Right forelimb (tissue), 1 donor: ENCODE measurements at places on chromosomes 1 and 21.
A peak's percentile ranks its signal among the peaks of the same experiment; 100 is the strongest.

GRCh38 chr1:225897595-225898514, 8.9 kb upstream of the LEFTY1 start:
- no peak for DNase-seq

- DNase-seq = peak; percentile 62
Measured at GRCh38 chr1:205229399-205229871, 1.7 kb downstream of the TMCC2 start.

DNA sequence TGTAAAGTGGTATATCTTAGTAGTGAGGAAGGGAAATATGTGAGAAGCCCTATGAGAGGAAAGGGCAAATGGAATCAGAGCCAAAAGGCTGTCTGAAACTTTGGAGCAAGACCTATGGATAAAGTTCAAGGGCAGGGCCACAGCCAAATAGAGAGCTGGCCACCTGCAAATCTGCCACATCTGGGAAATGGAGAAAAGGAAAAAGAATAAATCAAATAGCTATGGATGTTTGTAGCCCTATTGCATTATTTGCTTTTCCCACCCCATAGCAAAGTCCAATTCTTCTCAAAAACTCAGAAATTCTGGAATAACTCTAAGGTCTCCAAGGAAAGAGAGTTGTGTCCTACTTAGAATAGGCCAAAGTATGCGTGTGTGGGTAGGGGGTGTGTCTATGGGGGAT, 4.0 kb upstream of the HLX start:
- DNase-seq = no peak

GRCh38 chr21:44795342-44795741, 6.3 kb downstream of the UBE2G2 start:
- DNase-seq = no peak

GRCh38 chr1:2328676-2329455, 62.5 kb downstream of the MORN1 start:
- no peak for DNase-seq

DNA sequence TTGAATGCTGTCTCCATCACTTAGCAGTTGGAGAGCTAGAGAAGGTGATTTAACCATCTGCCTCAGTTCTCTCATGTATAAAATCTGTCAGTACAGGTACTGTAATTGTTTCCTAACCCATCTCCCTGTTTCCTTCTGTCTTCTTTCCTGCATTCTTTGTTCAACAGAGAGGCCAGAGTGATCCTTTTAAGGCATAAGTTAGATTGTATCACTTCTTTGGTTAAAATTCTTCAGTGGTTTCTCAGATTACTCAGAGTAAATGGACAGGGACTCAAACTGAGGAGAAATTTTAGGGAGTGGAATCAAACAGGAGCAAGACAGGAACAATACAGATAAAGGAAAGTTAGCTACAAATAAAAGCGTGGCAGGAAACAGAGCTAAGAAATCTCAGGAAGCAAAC, 45.2 kb upstream of the SSX2IP start:
- DNase-seq = no peak

DNA sequence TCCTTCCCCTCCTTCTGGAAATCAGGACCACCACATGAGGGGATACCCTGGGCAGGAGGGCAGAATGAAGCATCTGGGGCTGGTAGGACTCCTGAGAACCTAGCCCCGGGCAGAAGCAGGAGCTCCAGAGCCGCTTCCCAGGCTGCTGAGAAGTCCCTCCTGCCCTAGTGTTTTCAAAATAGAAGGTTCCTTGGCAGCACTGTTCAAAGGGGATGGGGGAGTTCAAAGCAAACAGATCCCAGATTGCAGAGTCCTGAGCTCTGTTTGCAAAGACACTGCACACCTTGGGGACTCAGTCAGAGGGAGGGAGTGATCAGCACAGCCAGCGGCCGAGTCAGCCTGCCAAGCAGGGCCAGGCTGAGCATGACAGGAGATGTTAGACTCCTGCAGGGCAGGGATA, 177.8 kb downstream of the PTPRU start:
- DNase-seq = no peak

GRCh38 chr1:77504986-77505385, 177.5 kb downstream of the ZZZ3 start:
- DNase-seq = no peak

- no peak for DNase-seq
Measured at GRCh38 chr1:94385308-94385929, 32.8 kb upstream of the ABCD3 start.

- DNase-seq = no peak
Measured at GRCh38 chr1:231729544-231729943, 103.0 kb downstream of the DISC1 start.

- DNase-seq = no peak
Measured at GRCh38 chr21:24175106-24175505, 1432.2 kb downstream of the MRPL39 start.

GRCh38 chr21:45533846-45534635, 8.2 kb downstream of the SLC19A1 start:
- peak; percentile 37 for DNase-seq

DNA sequence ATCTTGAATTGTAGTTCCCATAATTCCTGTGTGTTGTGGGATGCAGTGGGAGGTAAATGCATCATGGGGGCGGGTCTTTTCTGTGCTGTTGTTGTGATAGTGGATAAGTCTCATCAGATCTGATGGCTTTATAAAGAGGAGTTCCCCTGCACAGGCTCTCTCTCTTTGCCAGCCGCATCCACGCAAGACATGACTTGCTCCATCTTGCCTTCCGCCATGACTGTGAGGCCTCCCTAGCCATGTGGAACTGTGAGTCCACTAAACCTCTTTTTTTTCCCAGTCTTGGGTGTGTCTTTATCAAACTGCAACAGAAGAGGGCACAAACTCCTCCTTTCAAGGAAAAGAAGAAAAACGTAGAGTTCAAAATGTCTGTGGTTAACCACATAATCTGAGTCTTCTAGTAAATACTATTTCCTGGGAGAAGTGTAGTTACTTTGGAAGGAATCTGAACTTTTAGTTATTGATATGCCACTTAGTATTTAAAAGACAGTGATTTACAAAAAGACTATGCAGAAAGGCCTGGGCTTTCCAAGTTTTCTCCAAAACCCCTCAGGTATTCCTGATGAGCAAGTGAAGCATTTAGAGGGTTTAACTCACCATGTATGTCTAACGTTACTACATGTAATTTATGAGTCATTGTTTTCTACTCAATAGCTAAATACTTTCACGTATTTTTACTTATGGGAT, 10.0 kb downstream of the ADAMTS1 start:
- no peak for DNase-seq

DNA sequence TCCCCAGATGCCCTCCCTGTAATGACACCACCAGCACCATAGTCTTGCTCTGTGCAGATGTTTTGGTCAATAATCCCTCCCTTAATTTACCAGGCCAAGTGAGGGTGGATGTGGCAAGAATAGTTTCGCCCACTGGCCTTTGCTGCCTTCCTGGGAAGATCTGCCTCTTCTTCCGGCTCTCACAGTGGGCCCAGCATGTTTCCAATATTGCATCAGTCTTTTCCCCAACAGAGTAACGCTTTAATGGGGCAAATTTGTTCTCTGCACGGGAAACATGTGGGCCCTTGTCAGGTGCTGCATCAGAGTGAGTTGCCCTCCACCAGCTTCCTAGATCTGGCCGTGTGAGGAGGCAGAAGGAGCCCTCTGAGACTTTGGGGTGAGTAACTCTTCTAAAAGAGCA, 12.0 kb upstream of the ALX3 start:
- no peak for DNase-seq

- DNase-seq = no peak
Measured at GRCh38 chr1:43482215-43482614, 28.5 kb upstream of the HYI start.

GRCh38 chr1:89361681-89362080, 2.2 kb upstream of the GBP6 start:
- DNase-seq = no peak

- DNase-seq = no peak
Measured at GRCh38 chr21:45504516-45505415, 37.5 kb downstream of the SLC19A1 start.

GRCh38 chr1:67193704-67194103, 27.4 kb downstream of the IL23R start:
- no peak for DNase-seq

DNA sequence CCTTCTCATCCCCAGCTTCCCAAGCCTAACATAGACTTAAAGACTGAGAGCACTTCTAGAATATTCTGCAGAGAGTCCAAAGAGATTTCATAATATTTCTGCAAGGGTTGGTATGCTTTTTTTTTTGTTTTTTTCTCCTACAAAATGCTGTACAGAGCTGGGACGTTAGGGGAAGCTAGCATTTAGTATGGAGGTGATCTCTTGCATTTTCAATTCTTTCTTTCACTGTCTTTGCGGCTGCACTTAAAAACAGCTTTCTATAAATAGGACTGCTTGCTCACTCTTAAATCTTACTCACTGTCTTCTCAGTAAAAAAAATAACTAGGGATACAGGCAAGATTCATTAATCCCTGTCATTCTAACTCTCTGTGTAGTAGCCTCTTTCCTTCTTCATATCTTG, 7.4 kb downstream of the DSCAM start:
- DNase-seq = no peak

DNA sequence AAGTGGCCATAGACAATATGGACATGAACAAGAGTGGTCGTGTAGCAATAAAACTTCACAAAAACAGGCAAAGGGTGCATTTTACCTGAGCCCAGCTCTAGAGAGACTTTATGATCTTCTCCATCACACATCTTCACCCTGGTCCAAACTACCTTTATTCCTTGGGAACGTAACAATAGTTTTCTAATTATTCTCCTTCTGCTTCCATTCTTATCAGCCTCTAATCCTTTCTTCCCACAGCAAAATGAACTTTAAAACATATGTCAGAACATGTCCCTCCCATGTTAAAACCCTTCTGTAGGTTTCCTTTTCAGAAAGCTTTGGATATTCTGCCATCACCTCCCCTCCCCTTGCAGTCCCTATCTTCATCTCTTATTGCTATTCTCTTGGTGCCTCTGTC, 395.2 kb upstream of the PLXNA2 start:
- DNase-seq = no peak

DNA sequence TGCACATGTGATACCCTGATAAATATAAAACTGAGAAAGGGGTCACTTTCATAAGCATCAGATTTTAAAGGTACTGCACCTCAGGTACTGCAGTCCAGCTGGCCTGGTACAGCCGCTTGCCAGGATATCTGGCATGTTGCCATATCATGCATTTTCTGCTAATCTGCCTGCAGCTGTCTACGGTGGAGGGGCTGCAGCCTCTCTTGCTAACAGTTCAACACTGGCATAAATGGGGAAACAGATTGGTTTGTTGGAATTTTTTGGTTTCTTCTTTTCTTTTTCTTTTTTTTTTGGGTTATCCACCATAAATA, 71.5 kb downstream of the MIS18A start:
- no peak for DNase-seq

- DNase-seq = peak; percentile 76
Measured at GRCh38 chr21:35563885-35564451, 496.4 kb downstream of the SETD4 start.

GRCh38 chr1:117161887-117162286, 40.3 kb upstream of the TRIM45 start:
- no peak for DNase-seq

GRCh38 chr1:85030536-85030935, 17.8 kb downstream of the MCOLN3 start:
- no peak for DNase-seq

GRCh38 chr1:229280921-229281320, 10.0 kb downstream of the RAB4A start:
- no peak for DNase-seq

DNA sequence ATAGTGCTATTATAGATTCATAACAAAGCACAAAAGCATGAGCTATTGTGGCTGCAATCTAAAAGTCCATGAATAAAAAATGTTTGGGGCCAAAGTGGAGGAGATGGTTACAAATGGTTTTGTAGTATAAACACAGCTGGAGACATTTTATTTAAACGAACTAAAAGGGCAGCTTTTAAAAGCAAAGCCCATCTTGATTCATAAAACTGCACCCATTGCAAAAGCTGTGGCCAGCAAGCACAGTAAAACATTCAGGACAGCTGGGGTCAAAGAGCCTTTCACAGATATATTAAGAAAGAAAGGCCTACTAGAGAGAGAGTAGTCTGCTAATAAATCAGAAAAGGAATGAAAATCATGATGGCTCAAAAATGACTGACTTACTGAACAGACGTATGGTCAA, 520.8 kb downstream of the NUF2 start:
- no peak for DNase-seq

DNA sequence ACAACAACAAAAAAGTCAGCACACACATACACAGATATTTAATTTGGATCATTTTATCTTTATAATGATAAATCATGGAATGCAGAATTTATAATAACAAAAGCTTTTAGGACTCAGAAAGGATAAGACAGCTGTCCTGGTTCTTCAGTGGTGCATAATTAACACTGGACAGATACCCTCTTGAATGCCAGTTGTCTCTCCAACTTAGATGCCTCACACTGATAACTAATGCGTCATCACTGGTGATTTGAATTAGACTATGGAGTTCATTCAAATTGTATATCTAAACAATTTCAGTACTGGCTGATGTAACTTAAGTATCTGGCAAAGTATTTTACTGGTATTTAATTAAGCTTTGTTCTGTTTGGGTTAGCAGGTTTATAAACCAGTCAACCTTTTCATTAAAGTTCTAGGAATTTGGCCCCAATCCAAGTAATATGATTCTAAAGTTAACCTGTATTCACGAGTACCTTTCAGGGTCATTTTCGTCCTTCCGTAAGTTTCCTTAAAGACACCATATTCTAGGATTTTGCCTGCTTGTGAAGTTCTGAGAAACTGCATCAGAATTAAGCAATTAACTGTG, 1199.5 kb upstream of the TMPRSS15 start:
- no peak for DNase-seq

- DNase-seq = peak; percentile 31
Measured at GRCh38 chr1:47479664-47480063, 41.8 kb downstream of the FOXD2 start.

DNA sequence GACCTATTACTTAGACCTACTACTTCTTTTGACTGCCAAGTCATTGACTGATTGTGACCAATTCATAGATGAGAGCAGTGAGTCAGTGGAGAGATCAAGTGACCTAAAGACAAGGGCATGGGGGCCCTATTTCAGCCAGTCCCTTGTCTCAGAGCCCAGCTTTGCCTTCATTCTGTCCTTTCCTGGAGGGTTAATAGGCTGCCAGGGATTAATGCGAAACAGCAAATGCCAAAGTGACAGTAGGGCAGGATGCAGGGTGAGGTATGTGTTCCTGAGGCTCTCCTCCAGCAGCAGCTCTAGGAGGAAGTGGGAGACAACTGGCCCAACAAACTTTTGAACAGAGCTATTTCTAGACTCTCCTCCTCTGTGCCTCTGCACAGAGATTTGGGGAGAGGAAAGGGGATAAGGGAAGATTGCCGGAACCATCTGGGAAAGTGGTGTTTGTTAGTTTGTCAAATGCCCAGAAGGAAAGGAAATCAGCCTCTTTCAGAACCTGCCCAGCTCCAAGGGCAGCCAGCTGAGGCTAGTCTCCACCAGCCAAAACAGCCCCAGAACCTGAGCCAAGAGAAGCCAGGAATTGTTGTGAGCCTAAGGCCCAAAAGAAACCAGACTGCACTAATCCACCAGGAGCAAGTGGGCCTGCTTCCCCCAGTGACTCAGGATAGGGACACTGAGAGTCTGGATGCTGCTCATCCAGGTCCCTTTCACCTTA, 4.9 kb upstream of the S100A3 start:
- no peak for DNase-seq
